ENCODE measurements at places on chromosomes 3 and 15.

- DNase-seq, result no peak
These were observed 304.5 kb upstream of the ROPN1 start for GRCh38 chr3:124296406-124296805.

- DNase-seq, result no peak
These were observed 14.0 kb upstream of the CFAP161 start for GRCh38 chr15:81120069-81120468.

DNA sequence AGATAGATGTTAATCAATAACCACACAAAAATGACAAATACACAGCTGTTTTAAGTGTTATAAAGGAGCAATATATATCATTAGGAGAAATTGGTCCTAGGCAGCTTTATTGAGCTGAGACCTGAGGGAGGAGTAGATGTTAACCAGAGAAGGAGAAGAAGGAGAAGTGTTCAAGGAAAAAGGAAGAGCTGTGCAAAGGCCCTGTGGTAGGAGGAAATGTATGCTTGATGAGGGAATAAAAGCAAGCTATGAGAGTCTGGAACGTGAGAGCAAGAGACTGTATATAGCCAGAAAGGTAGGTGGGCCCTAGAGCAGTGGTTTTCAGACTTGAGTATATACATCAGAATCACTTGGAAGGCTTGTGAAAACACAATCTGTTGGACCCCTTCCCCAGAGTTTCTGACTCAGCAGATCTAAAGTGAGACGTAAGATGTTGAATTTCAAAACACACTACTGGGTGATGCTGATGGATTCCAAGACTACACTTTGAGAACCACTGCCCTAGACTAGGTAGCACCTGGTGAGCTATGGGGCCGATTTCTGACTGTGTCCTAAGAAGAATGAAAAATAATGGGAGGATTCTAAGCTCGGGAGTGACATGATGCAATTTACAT lies 342.3 kb upstream of the ADAMTS9 start:
- no peak for DNase-seq

- no peak for DNase-seq
These were observed 13.0 kb upstream of the CTXND1 start for GRCh38 chr15:80265021-80265420.

DNA sequence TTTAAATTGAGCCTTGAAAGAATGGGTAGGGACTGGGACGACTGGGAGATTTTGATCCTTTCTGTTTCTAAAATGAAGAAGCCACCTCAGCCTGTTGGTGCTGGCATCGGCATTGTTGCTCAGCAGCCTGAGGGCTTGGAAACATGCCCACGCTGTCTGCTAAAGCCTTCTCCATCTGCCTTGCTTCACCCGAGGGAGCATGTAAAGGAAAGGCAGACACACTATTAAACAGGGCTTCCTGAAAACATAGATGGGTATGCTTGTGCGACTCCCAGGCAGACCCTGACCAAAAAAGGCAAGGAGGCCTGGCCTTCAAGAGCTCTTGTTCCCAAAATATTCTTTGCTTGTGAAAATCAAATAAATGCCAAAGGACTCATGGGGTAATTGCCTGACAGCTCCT lies 84.2 kb upstream of the SLC4A7 start:
- DNase-seq, result peak; percentile 52

GRCh38 chr3:136277634-136278033 lies 27.5 kb downstream of the PCCB start:
- peak; percentile 35 for DNase-seq

GRCh38 chr15:81853150-81853748 lies 192.6 kb downstream of the MEX3B start:
- no peak for DNase-seq

- DNase-seq, result no peak
These were observed 21.2 kb upstream of the APEH start for GRCh38 chr3:49652903-49653415.

All from NCI-H1694 (cell line).